Muscle of back (tissue), 13 donors: ENCODE measurements at places on chromosomes 5 and 9. TPM values are rescaled to one million over a fixed set of nuclear protein-coding genes. Genes with fewer than 3 reads are reported as not detected.

The LHX3 gene
- polyA plus RNA-seq = not detected

The GPR151 gene
- not detected for polyA plus RNA-seq

The ACOT12 gene
- polyA plus RNA-seq = 0.17 TPM

The FREM1 gene
- polyA plus RNA-seq = 50.5 TPM

The SMC2 gene
- 18.4 TPM for polyA plus RNA-seq

The GABRA1 gene
- 0.16 TPM for polyA plus RNA-seq

The PCDHA7 gene
- polyA plus RNA-seq = 0.12 TPM

The TMEM167A gene
- polyA plus RNA-seq = 91.5 TPM

The DAPK1 gene
- 22.1 TPM for polyA plus RNA-seq

The BASP1 gene
- 33.6 TPM for polyA plus RNA-seq

The LCN1 gene
- not detected for polyA plus RNA-seq

The NME5 gene
- polyA plus RNA-seq = 0.74 TPM

The SLC25A2 gene
- polyA plus RNA-seq = not detected

The TEX48 gene
- polyA plus RNA-seq = not detected

The HSPA9 gene
- polyA plus RNA-seq = 178 TPM

The KCTD16 gene
- 0.08 TPM for polyA plus RNA-seq

The IL9 gene
- not detected for polyA plus RNA-seq

The SELENOP gene
- 151 TPM for polyA plus RNA-seq

The PCDH1 gene
- polyA plus RNA-seq = 13.5 TPM

The SLU7 gene
- polyA plus RNA-seq = 40.8 TPM

The SLC34A3 gene
- polyA plus RNA-seq = 1.2 TPM

The C8G gene
- polyA plus RNA-seq = 0.98 TPM

The MYMK gene
- polyA plus RNA-seq = 58.8 TPM

The CCDC171 gene
- polyA plus RNA-seq = 3.5 TPM

The NR2F1-AS1 gene
- 4.1 TPM for polyA plus RNA-seq

The TMEM252 gene
- polyA plus RNA-seq = 0.70 TPM

The BTNL8 gene
- polyA plus RNA-seq = not detected

The ATG10 gene
- polyA plus RNA-seq = 6.3 TPM

The FXN gene
- 13.4 TPM for polyA plus RNA-seq

The FCN2 gene
- not detected for polyA plus RNA-seq

The FOXE1 gene
- not detected for polyA plus RNA-seq

The ZNF474 gene
- 1.8 TPM for polyA plus RNA-seq

The C9orf40 gene
- polyA plus RNA-seq = 5.7 TPM

The MLANA gene
- 0.90 TPM for polyA plus RNA-seq

The USP20 gene
- polyA plus RNA-seq = 11.7 TPM

The LCN6 gene
- polyA plus RNA-seq = not detected

The ARSI gene
- 6.0 TPM for polyA plus RNA-seq

The MYOZ3 gene
- 20.8 TPM for polyA plus RNA-seq

The EIF4E1B gene
- polyA plus RNA-seq = not detected

The SPOCK1 gene
- polyA plus RNA-seq = 5.5 TPM

The GDNF gene
- polyA plus RNA-seq = 6.5 TPM

The GPR150 gene
- 0.17 TPM for polyA plus RNA-seq

The EQTN gene
- not detected for polyA plus RNA-seq

The CDX1 gene
- polyA plus RNA-seq = not detected

The GPR21 gene
- polyA plus RNA-seq = 0.20 TPM

The DTWD2 gene
- 5.9 TPM for polyA plus RNA-seq

The PCDHA6 gene
- polyA plus RNA-seq = 0.20 TPM

The CDKN2B-AS1 gene
- not detected for polyA plus RNA-seq

The GARIN3 gene
- not detected for polyA plus RNA-seq

The SHOC1 gene
- 0.15 TPM for polyA plus RNA-seq

The ACSL6 gene
- polyA plus RNA-seq = 1.5 TPM

The ICE1 gene
- 27.1 TPM for polyA plus RNA-seq

The INSYN2B gene
- polyA plus RNA-seq = 0.13 TPM

The CBY3 gene
- 0.48 TPM for polyA plus RNA-seq

The STPG3 gene
- 0.62 TPM for polyA plus RNA-seq

The ELL2 gene
- polyA plus RNA-seq = 3.3 TPM

The PELO gene
- 13.4 TPM for polyA plus RNA-seq

The FNIP1 gene
- 11.5 TPM for polyA plus RNA-seq
